Hepatocyte (in vitro differentiated cells): ENCODE measurements at places on chromosomes 3 and 15.

GRCh38 chr3:120764206-120764605, 21.7 kb downstream of the GTF2E1 start:
- no peak overlapping the region for H3K4me3 ChIP-seq
- DNase-seq = no peak
- H3K36me3 ChIP-seq = no peaks in the 10 kb centered on the region
- H3K4me1 ChIP-seq = peaks cover 22% of the 10 kb centered on the region
- H3K27ac ChIP-seq = no peak overlapping the region
- H3K27me3 ChIP-seq = no peaks in the 10 kb centered on the region

- no peak overlapping the region for H3K27ac ChIP-seq
- no peaks in the 10 kb centered on the region for H3K36me3 ChIP-seq
- no peaks in the 10 kb centered on the region for H3K27me3 ChIP-seq
- H3K4me1 ChIP-seq = no peaks in the 10 kb centered on the region
- no peak overlapping the region for H3K4me3 ChIP-seq
Measured at GRCh38 chr15:39638041-39638440, 57.2 kb downstream of the THBS1 start.

DNA sequence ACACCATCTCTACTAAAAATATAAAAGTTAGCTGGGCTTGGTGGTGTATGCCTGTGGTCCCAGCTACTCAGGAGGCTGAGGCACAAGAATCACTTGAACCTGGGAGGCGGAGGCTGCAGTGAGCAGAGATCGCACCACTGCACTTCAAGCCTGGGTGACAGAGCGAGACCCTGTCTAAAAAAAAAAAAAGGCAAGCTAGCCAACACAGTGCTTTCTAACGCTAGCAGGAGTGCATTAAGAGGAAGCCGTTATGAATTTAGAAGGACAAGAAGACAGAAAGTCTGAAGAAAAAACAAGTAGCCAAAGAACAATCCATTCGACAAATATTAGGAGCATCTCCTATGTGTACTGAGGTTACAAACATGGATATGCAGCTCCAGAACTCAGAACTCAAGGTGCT, 28.6 kb downstream of the BHLHE40 start:
- no peak overlapping the region for H3K4me3 ChIP-seq
- DNase-seq = no peak
- H3K27me3 ChIP-seq = no peaks in the 10 kb centered on the region

- no peak overlapping the region for H3K4me3 ChIP-seq
- no peak for DNase-seq
- H3K27me3 ChIP-seq = no peaks in the 10 kb centered on the region
- peak overlapping the region; percentile 36 for H3K27ac ChIP-seq
- peaks cover 8% of the 10 kb centered on the region for H3K4me1 ChIP-seq
Measured at GRCh38 chr15:71336671-71337070, 221.4 kb downstream of the THSD4 start.

DNA sequence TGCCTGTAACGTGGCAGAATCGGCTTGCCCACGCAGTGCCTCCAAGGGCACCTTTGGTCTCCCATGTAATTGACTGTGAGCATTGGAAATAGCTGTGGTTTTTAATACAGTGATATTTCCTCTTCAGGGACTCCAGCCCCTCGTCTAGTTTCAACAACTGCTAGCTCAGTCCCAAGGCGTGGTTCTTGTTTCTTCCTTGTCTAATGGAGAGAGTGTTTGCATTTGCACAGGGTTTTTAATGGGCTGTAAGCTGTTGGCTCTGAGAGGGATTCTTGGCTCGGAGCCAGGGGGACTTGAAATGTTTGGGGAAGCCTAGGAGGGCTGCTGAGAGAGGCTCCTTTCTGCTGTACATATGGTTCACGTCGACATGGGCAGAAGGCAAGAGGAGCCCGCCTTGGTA, 86.2 kb downstream of the THSD4 start:
- no peaks in the 10 kb centered on the region for H3K27me3 ChIP-seq
- peaks cover 6% of the 10 kb centered on the region for H3K4me1 ChIP-seq
- no peaks in the 10 kb centered on the region for H3K36me3 ChIP-seq
- H3K27ac ChIP-seq = peak overlapping the region; percentile 23
- peak; percentile 70 for DNase-seq

DNA sequence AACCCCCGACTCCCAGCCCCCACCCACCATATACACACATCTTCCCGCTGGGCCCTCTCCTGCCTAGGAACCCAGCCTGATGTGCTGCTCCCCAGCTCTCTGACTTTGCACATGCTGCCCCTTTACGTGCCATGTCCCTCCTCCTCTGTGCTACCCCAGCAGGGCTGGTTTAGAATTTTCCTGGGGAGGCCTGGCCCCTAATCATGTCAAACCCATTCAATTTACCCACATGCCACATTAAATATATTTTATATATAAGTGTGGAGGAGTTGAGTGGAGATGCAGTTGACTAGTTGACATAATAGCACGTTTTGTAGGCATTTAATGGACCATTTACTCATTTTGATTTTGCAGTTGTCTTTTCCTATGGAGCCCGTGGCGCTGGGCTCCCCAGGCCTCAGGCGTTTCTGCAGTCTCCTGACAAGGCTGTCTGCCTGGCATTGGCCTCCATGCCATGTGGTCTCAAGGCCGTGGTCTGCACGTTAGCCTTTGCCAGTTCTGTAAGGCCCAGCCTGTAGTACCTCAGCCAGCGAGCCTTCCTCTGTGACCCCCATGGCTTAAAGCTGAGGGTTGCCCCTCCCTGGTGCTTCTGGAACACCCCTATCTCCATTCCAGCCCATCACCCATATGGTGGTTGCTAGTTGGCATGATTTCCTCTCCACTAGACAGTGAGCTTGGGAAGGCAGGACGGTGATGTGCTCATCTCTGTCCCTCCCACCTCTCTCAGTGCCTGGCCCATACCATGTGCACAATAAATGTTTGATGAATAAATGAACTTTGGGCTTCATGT, 155.8 kb downstream of the TLE3 start:
- H3K27me3 ChIP-seq = no peaks in the 10 kb centered on the region
- H3K4me1 ChIP-seq = no peaks in the 10 kb centered on the region
- H3K27ac ChIP-seq = no peak overlapping the region
- DNase-seq = no peak
- H3K36me3 ChIP-seq = no peaks in the 10 kb centered on the region

DNA sequence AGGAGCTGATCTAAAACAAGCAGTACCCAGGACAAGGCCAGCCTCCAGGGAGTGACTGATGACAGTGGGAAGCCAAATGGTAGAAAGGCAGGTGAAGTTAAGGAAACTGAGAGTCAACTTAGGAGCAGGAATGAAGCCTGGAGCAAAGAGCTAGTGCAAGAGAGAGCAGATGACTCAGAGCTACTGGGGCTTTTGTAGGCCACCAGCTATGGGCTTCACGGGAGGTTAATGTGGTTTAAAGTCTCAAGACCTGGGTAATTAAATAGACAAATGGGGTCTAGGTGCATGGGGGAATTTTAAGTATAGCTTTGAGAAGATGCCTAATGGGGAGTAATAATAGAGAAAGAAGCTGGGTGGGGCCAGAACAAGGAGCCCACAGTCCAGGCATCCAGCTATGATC, 3.1 kb downstream of the CD86 start:
- no peaks in the 10 kb centered on the region for H3K36me3 ChIP-seq
- DNase-seq = no peak
- no peak overlapping the region for H3K27ac ChIP-seq

DNA sequence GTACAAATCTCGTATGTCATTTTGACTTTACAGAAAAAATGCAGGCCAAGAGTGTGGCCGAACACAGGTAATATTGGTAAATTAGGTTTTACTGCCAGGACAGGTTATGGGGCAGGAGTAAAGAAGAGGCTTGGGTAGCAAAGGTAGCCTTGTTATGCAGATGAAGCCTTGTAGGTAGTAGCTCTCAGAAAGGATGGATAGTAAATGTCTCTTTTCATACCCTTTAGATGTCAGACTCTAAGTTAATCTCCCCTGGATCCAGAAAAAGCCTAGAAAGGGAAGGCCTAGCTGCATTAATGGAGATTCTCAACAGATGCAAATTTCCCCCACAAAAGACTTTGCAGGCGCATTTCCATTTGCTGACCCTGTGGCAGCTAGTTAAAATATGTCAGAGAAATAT, 1445.1 kb upstream of the CADM2 start:
- H3K36me3 ChIP-seq = no peaks in the 10 kb centered on the region
- no peaks in the 10 kb centered on the region for H3K27me3 ChIP-seq
- no peak overlapping the region for H3K27ac ChIP-seq
- no peak overlapping the region for H3K4me3 ChIP-seq
- no peaks in the 10 kb centered on the region for H3K4me1 ChIP-seq

- H3K4me3 ChIP-seq = no peak overlapping the region
- no peak overlapping the region for H3K27ac ChIP-seq
- DNase-seq = no peak
- peaks cover 4% of the 10 kb centered on the region for H3K4me1 ChIP-seq
Measured at GRCh38 chr3:65878831-65879230, 159.9 kb downstream of the MAGI1 start.

- H3K27ac ChIP-seq = no peak overlapping the region
- H3K4me3 ChIP-seq = no peak overlapping the region
- no peaks in the 10 kb centered on the region for H3K36me3 ChIP-seq
- peaks cover 58% of the 10 kb centered on the region for H3K27me3 ChIP-seq
Measured at GRCh38 chr3:13884851-13885703, 5.2 kb upstream of the WNT7A start.

DNA sequence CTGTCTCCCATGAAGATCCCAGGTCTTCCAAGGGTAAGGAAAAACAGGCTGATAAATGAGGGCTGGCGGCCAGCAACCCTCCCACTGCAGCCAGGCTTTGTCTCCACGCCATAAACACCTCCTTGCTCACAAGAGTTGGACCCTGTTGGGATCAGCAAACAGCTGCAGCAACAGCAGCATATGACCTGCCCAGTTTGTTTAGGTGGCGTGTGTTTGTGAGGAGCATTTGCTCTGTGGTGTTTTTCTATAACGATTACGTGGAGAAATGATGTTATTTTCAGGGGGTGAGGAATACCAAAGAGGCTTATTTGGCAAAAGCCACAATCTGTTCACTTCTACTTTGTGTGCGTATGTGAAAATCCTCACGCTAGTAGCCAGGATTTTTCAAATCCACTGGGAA, 58.5 kb downstream of the RFTN1 start:
- H3K27ac ChIP-seq = no peak overlapping the region
- H3K4me3 ChIP-seq = no peak overlapping the region
- H3K4me1 ChIP-seq = peaks cover 6% of the 10 kb centered on the region
- no peaks in the 10 kb centered on the region for H3K36me3 ChIP-seq
- no peak for DNase-seq
- no peaks in the 10 kb centered on the region for H3K27me3 ChIP-seq

DNA sequence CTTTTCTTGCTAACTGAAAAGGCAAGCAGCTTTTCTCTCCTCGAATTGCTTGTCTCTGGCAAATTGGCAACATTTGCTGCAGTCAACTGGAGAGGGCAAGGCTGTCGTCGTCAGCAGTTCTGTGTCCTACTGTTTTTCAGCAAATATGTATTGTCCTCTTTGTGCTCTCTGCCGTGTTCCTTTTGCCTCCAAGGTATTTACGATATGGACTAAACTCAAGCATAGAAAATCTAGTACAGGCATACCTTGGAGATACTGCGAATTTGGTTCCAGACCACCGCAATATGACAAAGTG, 558 bp upstream of the SLC30A4 start:
- peak overlapping the region; percentile 62 for H3K4me3 ChIP-seq
- no peaks in the 10 kb centered on the region for H3K36me3 ChIP-seq
- H3K27me3 ChIP-seq = peaks cover 14% of the 10 kb centered on the region
- DNase-seq = no peak
- peak overlapping the region; percentile 75 for H3K27ac ChIP-seq

GRCh38 chr3:28617821-28618220, 269.2 kb upstream of the AZI2 start:
- H3K4me1 ChIP-seq = no peaks in the 10 kb centered on the region
- H3K27ac ChIP-seq = no peak overlapping the region
- DNase-seq = no peak
- no peak overlapping the region for H3K4me3 ChIP-seq

GRCh38 chr3:94234177-94234788, 171.4 kb downstream of the NSUN3 start:
- no peak overlapping the region for H3K4me3 ChIP-seq
- peak; percentile 66 for DNase-seq
- H3K27ac ChIP-seq = no peak overlapping the region

- H3K4me3 ChIP-seq = no peak overlapping the region
- no peak overlapping the region for H3K27ac ChIP-seq
- no peaks in the 10 kb centered on the region for H3K36me3 ChIP-seq
- H3K27me3 ChIP-seq = no peaks in the 10 kb centered on the region
Measured at GRCh38 chr3:60220768-60221167, 1030.5 kb downstream of the FHIT start.

GRCh38 chr3:32882603-32883025, 64.8 kb downstream of the TRIM71 start:
- H3K36me3 ChIP-seq = no peaks in the 10 kb centered on the region
- H3K27ac ChIP-seq = no peak overlapping the region
- no peaks in the 10 kb centered on the region for H3K27me3 ChIP-seq
- H3K4me3 ChIP-seq = no peak overlapping the region
- no peak for DNase-seq

DNA sequence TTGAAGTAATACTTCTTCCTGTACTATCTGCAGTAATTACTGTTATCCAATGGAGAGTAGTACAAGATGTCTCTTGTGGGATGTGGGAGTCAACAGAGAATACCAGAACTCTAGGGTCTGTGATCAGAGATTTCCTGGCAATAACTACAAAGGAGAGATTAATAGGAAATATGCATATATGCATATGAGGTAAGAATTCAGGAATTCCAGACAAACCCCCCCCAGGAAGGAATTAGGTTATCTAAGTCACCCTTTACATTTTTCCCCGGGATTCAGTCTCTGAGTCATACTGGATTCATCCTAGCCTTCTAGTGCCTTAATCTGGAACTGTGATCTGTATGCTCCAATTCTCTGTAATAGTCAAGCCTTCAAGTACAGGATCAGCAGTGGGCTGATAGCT, 49.4 kb downstream of the GTF2E1 start:
- no peaks in the 10 kb centered on the region for H3K4me1 ChIP-seq
- DNase-seq = peak; percentile 11
- H3K4me3 ChIP-seq = no peak overlapping the region
- H3K27me3 ChIP-seq = no peaks in the 10 kb centered on the region

DNA sequence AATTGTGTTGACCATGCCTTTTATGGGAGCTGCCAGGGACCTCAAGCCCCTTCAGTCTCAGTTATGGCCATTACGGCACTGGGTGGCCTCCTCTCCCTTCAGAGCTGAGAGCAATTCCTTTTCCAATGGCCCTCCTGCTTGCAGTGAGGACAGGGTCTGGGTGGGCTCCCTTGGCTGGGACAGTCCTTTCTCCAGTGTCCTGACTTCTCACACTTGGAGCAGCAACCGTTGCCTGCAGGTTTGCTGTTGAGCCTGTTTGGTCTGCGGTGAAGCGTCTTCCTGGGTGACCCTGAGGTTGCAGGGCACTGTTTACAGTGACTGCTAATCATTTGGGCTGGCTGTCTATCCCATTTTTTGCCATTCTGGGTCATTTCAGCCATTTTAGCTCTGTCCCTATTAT, 3.5 kb upstream of the CCDC80 start:
- H3K36me3 ChIP-seq = no peaks in the 10 kb centered on the region
- no peak for DNase-seq
- no peak overlapping the region for H3K27ac ChIP-seq
- H3K4me1 ChIP-seq = peaks cover 37% of the 10 kb centered on the region
